Ecto neural progenitor cell (in vitro differentiated cells): ENCODE measurements at places on chromosomes 5 and 9.

- DNase-seq = no peak
Measured at GRCh38 chr5:180441564-180442051, 52.6 kb upstream of the CNOT6 start.

- DNase-seq = no peak
Measured at GRCh38 chr9:116821633-116822229, 134.6 kb downstream of the TRIM32 start.

- DNase-seq = no peak
Measured at GRCh38 chr5:181045316-181045715, 5.2 kb downstream of the BTNL9 start.

- peak; percentile 83 for DNase-seq
Measured at GRCh38 chr5:37837414-37838032, 2.3 kb downstream of the GDNF start.

DNA sequence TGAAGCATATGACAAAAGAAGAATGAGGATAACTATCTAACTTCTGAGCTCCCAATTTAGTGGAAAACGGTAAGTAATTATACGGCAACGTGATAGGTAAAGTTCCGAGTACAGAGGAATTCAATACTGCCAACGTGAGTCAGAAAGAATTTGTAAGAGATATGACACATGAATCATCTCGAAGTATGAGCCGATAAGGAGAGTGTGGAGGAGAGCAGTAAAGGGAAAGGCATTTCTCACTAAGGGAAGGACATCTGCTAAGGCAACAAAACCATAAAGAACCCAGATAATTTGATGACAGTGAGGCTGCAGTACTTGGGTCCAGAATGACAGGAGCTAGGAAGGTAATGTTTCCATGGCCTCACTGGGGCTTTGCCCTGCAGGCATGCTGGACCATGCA is 11.0 kb downstream of the MPDZ start:
- DNase-seq = no peak

GRCh38 chr5:38823503-38823902 is 22.3 kb upstream of the OSMR start:
- DNase-seq = no peak

DNA sequence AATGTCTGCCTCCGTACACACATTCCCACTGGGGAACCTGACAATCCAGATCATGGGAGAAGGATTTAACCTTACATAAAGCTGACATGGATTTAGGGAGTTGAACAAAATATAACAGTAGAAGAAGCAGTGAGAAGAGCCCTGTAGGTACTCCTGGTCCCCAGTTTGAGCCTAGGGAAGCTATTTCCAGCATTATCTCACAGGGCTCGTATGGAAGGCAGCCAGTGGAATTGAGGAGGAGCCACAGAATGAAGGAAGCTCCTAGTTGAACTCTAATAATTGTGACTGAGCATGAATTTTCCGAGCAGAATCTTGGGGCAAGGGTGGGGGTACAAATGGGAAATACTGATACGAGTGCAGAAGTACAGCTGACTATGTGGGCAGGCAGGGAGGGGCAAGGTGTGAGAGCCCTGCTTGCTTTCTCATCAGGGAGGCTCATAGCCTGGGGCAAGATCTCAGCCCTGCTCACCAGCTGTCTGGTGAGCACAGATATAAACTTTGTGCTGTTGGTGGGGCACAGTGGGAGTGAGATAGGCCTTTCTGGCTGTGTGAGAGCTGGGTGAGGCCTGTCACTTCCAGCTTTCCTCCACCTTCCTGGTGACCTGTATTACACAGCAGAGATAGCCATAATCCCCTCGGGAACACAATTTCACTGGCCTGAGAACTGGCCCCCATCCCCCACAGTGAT is 290.7 kb upstream of the IL12B start:
- DNase-seq = no peak
